ENCODE measurements at places on chromosomes 13 and 19. TPM values are rescaled to one million over a fixed set of nuclear protein-coding genes. Genes with fewer than 3 reads are reported as not detected.

The KRTDAP gene
- not detected for total RNA-seq

The SIGLEC8 gene
- total RNA-seq: 9.8 TPM

The SIAH3 gene
- 0.64 TPM for total RNA-seq

The HCN2 gene
- total RNA-seq: 7.1 TPM

The SHISA7 gene
- total RNA-seq: not detected

The SKA3 gene
- 0.42 TPM for total RNA-seq

The PCP2 gene
- total RNA-seq: 3.2 TPM

The APOE gene
- total RNA-seq: 13,191 TPM

The PLK5 gene
- total RNA-seq: not detected

The PGLYRP2 gene
- total RNA-seq: not detected

The FGF22 gene
- total RNA-seq: 0.14 TPM

The KIR2DL4 gene
- not detected for total RNA-seq

Measured in adrenal gland (tissue), 19 donors.